ENCODE measurements at places on chromosomes 4 and X.

- DNase-seq, result no peak
Observed at GRCh38 chrX:133923113-133923512, 62.3 kb downstream of the GPC3 start.

- DNase-seq, result no peak
Observed at GRCh38 chr4:165921546-165921945, 48.5 kb downstream of the TLL1 start.

DNA sequence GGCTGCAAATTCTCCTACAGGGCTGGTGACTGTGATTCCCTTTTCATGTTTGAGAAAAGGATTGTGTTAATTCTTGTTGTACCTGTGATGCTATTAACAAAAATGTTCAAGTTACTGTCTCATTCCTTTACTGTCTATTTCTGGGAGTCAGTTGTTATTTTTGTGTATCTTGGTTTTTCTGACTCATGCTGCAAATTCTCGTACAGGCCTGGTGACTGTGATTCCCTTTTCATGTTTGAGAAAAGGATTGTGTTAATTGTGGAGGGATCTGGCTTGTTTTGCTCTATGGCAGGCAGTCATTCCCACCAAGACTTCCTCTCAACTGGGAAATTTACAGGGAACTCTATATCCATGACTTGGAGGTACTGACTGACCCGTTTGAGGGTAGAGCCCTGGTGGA, 693.4 kb upstream of the INTU start:
- peak; percentile 50 for DNase-seq

- DNase-seq, result no peak
Observed at GRCh38 chrX:5324546-5324945, 904.1 kb downstream of the NLGN4X start.

DNA sequence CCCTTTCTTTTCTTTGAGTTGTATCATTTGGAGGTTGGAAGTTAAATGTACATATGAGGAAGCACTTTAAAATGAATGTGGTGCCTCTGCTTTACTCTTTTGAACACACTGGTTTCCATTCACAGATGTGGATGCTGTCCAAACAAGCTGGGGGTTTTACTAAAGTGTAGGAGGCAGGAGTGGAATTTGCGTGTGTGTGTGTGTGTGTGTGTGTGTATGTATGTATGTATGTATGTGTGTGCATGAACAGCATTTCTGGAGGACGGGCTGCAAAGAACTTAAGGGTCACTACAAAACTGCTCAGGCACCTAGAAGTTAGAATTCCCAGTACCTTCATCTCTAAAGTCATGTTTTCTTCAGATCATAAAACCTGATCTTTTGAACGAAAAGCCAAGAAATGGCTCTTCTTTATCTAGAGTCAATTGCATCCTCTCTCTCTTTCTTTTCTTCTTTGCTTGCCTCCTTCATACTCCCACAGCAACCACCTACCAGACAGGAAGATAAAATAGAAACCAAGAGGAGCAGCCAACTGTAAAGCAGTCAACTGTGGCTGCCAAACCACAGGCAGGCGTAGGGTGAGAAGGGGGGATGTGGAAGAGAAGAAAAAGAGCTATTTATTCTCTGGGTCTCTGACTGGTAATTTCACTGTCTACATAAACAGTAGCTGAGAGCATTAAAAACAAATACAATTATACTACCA, 177.0 kb upstream of the RASGEF1B start:
- DNase-seq, result no peak

GRCh38 chr4:52192721-52193135, 141.6 kb downstream of the SPATA18 start:
- no peak for DNase-seq

GRCh38 chr4:152817331-152817730, 37.6 kb downstream of the ARFIP1 start:
- DNase-seq, result no peak

- DNase-seq, result no peak
Observed at GRCh38 chr4:55071951-55072350, 53.4 kb downstream of the KDR start.

- DNase-seq, result no peak
Observed at GRCh38 chr4:168654104-168654847, 157.4 kb downstream of the PALLD start.

- DNase-seq, result no peak
Observed at GRCh38 chrX:43822014-43822413, 60.2 kb downstream of the MAOB start.

GRCh38 chr4:158459085-158459820, 62.4 kb upstream of the RXFP1 start:
- DNase-seq, result no peak

DNA sequence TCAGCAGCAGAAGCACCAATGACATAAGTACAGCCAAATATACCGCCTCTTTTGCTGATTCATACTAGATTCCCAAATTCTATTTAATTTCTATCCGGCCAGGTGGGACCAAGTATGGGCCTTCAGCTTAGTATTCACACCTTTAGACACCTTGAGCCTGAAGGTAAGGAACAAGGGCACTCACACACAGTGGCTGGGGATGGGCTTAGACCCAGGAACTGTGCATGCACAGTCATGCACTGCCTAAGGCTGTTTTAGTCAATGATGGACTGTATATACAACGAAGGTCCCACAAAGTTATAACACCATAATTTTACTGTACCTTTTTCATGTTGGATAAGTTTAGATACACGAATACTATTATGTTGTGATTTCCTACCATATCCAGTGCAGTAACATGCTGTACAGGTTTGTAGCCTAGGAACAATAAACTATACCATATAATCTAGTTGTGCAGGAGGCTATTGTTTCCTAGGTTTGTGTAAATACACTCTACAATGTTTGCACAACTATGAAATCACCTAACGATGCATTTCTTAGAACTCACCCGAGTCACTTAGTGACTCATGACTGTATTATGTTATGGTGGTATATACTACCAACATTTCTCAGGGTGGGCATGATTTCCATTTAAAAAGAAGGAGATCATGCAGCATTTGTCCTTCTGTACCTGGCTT, 9.7 kb upstream of the CLNK start:
- DNase-seq, result no peak

GRCh38 chrX:45003085-45003484, 130.1 kb downstream of the KDM6A start:
- DNase-seq, result no peak

DNA sequence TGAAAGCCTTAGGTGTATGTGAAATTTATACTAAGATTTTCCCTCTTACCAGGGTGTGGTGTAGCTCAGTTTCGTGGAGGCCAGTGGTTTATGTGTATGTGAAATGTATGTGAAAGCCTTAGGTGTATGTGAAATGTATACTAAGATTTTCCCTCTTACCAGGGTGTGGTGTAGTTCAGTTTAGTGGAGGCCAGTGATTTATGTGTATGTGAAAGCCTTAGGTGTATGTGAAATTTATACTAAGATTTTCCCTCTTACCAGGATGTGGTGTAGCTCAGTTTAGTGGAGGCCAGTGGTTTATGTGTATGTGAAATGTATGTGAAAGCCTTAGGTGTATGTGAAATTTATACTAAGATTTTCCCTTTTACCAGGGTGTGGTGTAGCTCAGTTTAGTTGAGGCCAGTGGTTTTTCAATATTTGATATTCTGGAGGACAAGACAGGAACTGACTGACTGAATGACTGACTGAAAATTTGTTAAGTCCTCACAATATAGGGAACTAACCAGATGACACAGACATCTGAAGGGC, 143.7 kb downstream of the NEXMIF start:
- no peak for DNase-seq

GRCh38 chrX:153477901-153478300, 7.5 kb upstream of the HAUS7 start:
- DNase-seq, result no peak

- DNase-seq, result no peak
Observed at GRCh38 chrX:130084631-130085237, 25.6 kb downstream of the ELF4 start.

DNA sequence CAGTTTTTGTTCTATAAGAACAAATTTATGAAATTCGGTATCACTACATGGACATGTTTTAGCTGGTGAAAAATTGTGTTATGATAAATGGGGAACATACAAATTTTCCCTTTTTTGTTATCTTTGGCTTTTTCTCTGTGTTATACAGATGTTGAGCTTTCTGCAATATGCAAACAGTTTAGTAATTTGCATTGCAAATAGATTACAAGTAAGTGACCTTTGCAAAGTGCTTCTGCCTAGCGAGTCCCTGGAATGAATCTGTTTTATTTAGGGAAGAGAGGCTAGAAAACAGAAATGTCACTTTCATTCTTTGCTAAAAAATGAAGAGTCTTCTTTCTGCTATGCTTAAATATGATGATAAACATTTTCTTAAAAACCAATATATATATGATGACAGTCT, 461.0 kb downstream of the RPA4 start:
- DNase-seq, result no peak

GRCh38 chrX:131752493-131753198, 208.8 kb downstream of the OR13H1 start:
- DNase-seq, result no peak

- DNase-seq, result no peak
Observed at GRCh38 chr4:54780149-54780495, 122.4 kb downstream of the KIT start.

GRCh38 chr4:177487977-177488376, 45.7 kb upstream of the AGA start:
- no peak for DNase-seq

- no peak for DNase-seq
Observed at GRCh38 chr4:146146918-146147317, 28.6 kb upstream of the LSM6 start.

DNA sequence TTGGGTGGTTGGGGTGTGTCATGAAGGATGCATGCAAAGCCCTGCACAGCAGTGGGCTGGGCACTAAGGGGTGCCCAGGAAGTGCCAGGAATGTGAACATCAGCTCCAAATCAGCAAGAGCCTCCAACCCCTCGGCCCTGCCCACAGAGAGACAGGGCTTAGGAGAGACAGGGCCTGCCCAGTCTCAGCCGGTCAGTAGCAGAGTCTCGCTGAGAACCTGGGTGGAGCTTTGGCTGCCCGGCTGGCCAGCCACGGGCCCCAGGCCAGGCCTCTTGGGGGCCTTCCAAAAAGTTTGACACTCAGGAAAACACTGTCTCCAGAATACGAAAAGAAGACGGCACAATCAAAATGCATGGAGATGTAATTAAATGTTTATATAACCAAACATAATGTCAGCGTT, 4.3 kb upstream of the MXD4 start:
- DNase-seq, result no peak

- DNase-seq, result no peak
Observed at GRCh38 chr4:55912249-55912648, 36.5 kb upstream of the CEP135 start.

DNA sequence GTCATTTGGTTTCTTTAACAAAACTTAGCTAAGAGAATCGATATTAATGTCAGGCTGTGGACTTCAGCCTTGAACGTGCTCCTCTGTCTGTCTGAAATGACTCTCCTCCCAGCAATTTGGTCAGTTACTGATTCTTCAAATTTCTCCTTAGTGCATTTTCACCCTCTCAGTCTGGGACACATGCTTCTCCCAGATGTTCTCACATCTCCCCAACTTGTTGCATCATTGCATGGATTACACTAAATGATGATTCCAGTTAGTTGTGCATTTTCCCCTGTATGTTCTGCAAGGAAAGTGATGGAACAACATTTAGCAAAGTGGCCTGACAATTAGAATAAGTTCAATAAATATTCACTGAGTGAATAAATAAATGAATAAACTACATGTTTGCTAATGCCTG, 94.4 kb downstream of the NLGN4X start:
- DNase-seq, result no peak

GRCh38 chr4:101232074-101232776, 115.1 kb downstream of the PPP3CA start:
- no peak for DNase-seq

DNA sequence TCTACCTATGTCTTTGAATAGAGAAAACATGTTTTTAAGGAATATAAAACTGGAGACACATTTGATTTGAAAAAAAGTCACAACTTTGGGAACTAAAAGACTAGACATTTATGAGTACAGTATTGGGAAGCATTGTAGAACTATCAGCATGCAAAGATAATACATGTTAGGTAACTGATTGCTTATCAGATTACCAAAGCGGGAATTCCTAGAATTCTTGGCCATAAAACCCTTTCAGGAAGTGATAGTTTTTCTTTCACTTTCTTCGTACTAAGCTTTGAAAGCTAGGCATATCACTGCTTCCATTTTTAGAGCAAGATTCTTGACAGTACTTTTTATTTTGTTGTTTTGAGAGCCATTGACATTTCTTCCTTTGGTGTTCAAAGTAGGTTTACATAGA, 646.6 kb upstream of the PITX2 start:
- DNase-seq, result no peak

DNA sequence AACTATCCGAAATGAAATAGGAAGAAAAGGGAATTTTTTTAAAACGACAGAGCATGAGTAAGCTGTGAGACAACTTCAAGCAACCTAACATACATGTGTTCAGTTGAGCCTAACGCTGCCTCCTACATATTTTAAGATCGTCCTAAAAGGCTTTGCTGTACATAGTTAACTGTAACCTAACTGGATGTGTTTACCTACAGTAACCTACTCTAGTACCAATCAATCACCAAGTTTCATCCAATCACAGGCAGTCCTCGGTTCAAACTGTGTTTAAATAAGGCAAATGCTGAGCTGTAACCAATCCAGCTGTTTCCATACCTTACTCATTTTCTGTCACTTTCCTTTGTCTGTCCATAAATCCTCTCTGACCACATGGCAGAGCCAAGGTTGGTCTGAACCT, 17.1 kb downstream of the RCHY1 start:
- DNase-seq, result no peak

- no peak for DNase-seq
Observed at GRCh38 chr4:140059159-140059558, 94.8 kb downstream of the MAML3 start.

- DNase-seq, result no peak
Observed at GRCh38 chrX:110614596-110614995, 181.0 kb downstream of the CHRDL1 start.

DNA sequence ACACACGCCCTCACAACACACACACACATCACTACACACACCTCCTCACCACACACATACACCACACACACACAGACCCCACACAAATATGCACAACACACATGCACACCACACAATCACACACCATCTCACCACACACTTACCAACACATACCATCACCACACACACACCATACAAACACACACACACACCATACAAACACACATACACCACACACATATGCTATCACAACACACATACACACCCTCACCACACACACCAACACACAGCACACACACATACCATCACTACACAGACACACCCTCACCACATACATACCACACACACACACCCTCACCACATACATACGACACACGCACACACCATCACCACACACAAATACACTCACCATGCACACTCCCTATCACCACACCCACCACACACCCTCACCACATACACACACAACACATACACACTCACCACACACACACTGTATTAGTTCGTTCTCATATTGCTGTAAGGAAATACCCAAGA, 107.0 kb downstream of the DCTD start:
- DNase-seq, result no peak

- no peak for DNase-seq
Observed at GRCh38 chrX:140389331-140389730, 115.5 kb downstream of the SOX3 start.

DNA sequence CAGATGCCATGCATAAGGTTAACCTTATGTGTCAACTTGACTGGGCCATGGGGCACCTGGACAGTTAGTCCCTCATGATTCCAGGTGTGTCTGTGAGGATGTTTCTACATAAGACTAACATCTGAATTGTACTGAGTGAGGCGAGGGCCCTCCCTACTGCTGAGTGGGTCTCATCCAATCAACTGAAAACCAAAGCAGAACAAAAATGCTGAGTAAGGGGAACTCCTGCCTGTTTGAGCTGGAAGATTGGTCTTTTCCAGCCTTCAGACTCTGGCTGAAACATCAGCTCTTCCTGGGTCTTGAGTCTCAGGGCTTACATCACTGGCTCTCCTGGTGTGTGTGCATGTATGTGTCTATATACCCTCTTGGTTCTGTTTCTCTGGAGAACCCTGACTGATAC, 13.8 kb downstream of the NELFA start:
- DNase-seq, result no peak

Data from AG04449 (cell line).